ENCODE measurements at places on chromosomes 16 and 17.

- no peak for DNase-seq
Observed at GRCh38 chr16:84993926-84994325, 17.4 kb downstream of the ZDHHC7 start.

GRCh38 chr16:64892835-64893785 is 228.8 kb downstream of the CDH11 start:
- no peak for DNase-seq

DNA sequence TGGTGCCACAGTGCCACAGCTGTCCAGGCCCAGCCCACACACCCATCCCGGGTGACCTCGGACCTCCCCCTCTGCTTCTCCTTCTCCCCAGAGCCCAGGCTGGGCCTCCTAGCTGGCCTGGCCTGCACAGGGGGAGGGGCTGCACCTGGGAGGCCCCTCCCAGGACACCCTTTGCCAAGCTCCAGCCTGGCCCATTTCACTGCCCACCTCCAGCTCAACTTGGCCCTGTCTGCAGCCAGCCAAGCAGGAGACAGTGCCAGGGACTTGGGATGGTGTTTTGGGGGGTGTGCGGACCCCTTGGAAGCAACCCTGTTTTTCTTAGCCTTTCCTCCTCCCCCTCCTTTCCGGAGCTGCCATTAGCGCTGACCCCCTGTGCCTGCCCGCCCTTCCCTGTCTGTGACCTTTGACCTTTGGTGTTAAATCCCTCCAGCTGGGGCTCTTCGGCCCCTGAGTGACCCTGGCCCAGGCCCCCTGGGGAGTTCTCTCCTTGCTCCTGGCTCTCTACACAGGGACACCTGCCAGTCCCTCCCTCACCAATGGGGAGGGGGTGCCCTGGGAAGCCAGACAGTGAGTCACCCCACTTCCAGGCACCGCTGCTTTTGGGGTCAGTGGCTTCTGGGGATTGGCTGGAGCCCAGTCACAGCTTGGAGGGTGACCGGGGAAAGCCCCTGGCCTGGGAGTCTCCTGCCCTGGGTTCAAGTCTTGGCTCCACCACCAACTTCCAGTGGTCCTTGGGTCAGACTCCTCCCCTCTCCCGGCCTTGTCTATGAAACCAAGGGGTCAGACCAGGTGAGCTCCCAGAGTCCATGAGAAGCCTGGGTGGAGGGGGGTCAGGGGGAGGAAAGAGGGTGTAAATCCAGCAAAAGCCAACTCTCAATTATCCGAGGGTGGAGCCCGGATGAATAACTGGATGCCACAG is 1.9 kb downstream of the GLIS2 start:
- DNase-seq, result no peak

- DNase-seq, result peak; percentile 75
Observed at GRCh38 chr16:85652431-85653221, 36.1 kb downstream of the GINS2 start.

- DNase-seq, result peak; percentile 46
Observed at GRCh38 chr17:20063665-20064648, 54.8 kb downstream of the SPECC1 start.

DNA sequence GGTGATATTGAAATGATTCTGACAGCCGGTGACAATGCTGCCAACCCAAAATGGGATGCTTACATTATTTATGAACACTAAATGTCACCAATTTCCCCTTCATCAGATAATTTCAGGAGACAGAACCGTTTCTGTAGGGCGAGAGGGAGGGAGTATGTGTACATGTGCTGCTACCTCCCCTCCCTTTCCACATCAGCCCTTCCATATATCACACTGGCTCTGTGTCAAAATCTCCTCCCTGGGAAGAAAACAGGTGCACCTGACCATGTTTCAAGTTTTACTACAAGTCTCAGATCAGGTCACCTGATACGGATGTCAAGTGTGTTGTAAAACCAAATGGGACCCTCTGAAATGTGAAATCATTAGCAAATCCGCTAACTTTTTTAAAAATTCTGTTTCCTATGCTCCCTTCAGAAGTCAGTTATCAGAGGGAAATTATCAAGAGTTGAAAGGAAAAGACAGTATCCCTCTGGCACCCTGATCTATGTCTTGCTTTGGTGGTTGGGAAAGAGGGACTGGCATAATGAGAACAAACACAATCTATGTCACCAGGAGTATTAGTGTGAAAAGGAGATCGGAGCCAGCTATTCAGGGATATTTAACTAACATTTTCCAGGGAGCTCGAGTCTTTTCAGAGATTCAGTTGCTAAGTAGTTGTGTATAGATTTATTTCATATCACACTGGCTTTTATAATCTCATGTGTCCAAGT is 1002.3 kb upstream of the CDH8 start:
- no peak for DNase-seq

DNA sequence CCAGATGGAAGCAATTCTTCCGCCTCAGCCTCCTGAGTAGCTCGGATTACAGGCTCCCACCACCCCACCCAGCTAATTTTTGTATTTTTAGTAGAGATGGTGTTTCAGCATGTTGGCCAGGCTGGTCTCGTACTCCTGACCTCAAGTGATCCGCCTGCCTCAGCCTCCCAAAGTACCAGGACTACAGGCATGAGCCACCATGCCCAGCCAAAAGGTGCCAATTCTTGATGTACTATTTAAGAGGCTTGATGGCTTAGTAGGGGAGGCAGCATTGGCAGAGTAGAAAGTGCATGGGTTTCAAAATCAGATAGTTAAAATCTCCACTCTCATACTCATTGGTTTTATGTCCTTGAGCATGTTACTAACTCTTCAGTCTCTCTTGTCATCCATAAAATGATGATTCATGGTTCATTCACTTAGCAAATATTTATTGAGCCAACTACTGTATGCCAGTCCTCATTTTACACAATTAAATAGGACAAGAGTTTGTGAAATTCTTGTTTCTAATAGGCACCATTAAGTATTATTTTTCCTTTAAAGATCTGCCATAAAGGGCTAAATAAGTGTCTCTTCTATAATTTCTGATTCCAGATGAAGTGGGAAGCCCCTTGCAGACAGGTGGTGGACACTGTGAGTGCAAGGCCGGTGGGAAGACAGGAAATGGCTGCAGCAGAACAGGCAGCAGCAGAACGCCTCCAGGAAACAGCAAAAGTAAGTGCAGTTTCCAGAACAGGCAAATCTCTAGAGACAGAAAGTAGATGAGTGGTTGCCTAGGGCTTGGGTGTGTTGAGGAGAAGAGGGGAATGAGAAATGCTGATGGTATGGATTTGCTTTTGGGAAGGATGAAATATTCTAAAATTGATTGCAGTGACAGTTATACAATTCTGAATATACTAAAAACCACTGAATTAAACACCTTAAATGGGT is 8.2 kb upstream of the RPL27 start:
- no peak for DNase-seq

DNA sequence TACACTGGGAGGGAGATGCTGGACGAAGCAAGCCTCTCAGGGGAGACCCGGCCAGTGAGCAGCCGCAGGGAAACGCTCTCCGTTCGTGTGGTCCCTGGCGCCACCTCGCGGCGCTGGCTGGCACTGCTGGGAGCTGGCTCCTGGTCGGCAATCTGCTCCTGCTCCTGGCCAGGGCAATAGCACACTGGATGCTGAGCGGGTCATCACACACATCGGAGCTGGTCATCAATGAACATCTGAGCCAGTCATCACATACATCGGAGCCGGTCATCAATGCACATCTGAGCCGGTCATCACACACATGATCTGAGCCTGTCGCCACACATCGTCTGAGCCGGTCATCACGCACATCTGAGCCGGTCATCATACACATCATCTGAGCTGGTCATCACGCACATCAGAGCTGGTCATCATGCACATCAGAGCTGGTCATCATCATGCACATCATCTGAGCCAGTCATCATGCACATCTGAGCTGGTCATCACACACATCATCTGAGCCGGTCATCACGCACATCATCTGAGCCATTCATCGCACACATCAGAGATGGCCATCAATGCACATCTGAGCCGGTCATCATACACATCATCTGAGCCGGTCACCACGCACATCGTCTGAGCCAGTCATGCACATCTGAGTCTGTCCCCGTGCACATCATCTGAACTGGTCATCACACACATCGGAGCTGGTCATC is 217.3 kb downstream of the RBFOX3 start:
- DNase-seq, result peak; percentile 40

GRCh38 chr17:44655983-44656710 is at the start of gene MEIOC:
MEIOC (plus strand) TSS chr17:44656468; CDS start chr17:44656614, 146 bp downstream.
- peak; percentile 66 for DNase-seq

DNA sequence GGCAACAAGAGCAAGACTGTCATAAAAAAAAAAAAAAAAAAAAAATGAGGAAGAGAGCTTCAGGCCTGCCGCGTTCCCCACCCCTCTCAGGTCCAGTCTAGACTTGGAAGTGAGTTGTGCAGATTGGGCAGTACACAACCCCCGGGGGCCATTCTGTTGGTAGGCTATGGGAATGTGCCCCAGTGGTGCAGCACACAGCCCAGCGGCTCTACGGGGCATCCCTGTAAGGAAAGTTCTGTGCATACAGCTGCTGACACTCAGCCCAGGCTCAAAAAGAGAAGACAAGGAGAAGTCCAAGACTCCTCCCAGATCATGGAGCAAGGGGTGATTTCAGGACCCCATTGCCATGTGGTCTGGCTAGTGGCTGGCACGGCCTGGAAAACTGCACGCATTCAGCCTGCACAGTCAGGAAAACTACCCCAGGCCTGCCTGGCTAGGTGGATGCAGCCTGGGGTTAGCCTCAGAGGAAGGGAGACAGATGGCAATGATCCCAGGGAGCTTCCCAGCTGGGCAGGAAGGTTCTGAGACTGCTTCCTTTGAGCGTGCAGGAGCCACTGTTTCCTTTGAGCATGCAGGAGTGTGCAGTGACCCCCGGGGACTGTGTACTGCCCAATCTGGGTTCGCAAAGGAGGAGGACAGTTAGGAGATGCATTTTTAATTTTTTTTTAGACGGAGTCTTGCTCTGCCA is 44.8 kb downstream of the PECAM1 start:
- no peak for DNase-seq

DNA sequence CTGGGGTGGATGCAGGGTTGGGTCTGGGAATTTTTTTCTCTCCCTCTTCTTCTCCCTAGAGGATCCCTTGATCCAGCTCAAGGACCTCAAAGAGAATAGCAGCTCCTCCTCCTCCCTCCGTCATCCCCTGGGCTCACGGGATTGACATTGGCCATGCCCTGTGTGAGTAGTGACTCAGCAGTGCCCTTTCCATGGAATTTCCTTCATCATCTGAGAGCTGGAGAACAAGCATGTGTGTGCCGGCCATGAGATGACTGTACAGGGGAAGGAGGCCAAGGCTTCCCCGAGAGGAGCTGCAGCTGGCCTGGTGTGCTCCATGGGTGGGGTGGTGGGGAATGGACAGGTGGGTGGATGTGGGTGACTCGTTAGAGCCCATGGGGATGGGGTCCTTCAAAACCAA is 8.9 kb upstream of the WSCD1 start:
- no peak for DNase-seq

GRCh38 chr17:18267366-18267765 is 6.9 kb downstream of the MIEF2 start:
- DNase-seq, result no peak

DNA sequence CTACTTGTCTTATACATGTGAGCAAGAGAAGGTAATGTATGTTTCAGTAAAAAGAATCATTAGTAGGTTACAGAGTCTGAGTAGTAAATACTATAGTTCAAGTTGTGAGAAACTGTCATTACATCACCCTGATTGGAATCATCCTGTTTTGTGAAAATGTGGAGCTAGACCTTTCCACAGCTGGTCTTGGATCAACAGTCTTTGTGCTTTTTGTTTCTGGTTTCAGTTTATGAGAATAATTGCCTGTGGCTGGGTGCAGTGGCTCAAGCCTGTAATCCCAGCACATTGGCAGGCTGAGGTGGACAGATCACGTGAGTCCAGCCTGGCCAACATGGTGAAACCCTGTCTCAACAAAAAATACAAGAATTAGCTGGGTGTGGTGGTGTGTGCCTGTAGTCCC is 19.7 kb upstream of the SHISA9 start:
- no peak for DNase-seq

GRCh38 chr17:80220054-80220735 is at the start of the genes SGSH and SLC26A11:
SGSH (minus strand) TSS chr17:80220333; CDS start chr17:80220313, 20 bp downstream.
SLC26A11 (plus strand) TSS chr17:80220427; CDS start chr17:80221561, 1,134 bp downstream.
- DNase-seq, result no peak

- DNase-seq, result no peak
Observed at GRCh38 chr16:4209666-4210065, 32.2 kb downstream of the SRL start.
